OCI-M1 (cell line): ENCODE measurements at places on chromosomes 12 and 14.
A peak's percentile ranks its signal among the peaks of the same experiment; 100 is the strongest.

DNA sequence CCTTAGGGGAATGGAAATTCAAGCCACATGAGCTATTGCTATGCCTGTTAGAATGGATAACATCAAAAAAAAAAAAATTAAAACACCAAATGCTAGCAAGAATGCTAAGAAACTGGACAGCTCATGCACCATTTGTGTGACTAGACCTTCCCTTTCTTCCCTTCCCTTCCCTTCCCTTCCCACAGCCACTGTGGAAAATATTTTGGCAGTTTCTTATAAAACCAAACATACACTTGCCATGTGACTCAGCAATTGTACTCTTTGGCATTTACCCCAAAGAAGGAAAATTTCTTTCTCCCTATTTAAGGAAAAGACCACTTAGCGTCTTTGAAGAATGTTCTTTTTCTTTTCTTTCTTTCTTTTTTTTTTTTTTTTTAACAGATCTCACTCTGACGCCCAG lies 49.1 kb upstream of the FKBP4 start:
- no peak for DNase-seq

DNA sequence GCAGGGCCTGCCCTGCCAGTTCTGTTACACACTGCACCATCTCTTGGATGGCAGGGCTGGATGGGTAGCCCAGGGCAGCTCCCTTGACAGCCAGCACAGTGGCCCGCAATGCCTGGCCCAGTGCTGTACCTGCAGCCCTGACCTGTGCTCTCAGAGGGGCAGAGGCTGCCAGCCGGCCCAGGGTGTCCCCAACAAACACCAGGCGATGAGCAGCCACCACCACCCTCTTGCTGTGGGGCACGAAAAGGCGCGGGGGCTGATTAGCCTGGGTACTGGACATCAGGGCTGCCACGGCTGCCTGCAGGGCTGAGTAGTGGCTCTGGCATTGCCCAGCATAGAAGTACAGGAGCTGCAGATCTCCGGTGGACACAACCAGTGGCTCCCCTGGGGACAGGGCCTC lies 4.6 kb upstream of the SLC22A17 start:
- no peak for DNase-seq

GRCh38 chr12:94208622-94208966 lies 60.2 kb downstream of the PLXNC1 start:
- peak; percentile 60 for DNase-seq

DNA sequence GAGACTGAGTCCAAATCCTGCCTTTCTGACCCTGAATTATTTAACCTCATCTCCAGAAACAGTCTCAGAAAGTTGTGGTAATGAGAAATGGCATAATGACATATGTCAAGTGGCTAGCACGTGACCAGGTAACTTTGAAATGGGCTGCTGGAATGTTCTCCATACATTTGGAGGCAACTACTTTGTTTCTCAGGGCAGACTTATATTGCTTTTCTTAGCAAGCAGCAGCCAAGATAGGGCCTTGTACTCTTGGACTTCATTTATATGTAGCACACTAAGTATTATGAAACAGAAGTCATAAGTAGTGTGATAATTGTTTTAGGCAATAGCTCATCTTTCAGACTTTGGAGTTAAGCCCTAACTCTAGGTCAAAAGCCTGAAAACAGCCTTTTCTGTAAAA lies 494.7 kb downstream of the NPAS3 start:
- DNase-seq: no peak

- no peak for DNase-seq
Measured at GRCh38 chr12:19904819-19905218, 463.5 kb upstream of the PDE3A start.

GRCh38 chr14:62006116-62006731 lies 244.0 kb downstream of the SNAPC1 start:
- DNase-seq: no peak

GRCh38 chr12:27334721-27335082 lies 2.1 kb downstream of the BMAL2 start:
- no peak for DNase-seq

DNA sequence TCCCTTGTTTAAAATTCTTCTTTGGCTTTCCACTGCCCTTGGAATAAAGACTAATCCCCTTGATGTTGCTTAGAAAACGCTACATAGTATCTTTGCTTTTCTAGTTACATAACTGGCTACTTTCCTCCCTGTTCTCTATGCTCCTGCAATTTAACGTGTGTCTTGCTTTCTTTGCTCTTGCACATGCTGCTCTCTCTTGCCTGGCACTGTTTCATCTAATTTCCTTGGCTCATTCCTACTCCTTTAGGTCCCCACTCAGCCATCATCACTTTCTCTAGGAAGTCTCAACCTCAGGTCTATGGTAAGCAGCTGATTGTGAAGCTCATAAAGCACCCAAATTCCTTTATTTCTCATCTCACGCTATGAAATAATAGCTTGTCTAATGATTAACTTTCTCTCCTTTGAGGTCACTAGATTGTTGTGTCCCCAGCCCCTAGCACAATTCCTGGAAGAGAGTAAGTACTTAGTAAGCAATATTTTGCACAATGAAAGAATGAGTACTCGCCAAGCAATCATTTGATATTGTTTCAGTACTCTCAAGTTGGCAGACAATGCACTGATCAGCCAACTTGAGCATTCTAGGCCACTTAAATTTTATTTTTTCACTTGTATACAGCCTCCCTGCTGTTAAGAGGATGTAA lies 3.3 kb downstream of the ALDH6A1 start:
- no peak for DNase-seq

- DNase-seq: no peak
Measured at GRCh38 chr12:51869496-51869865, 18.4 kb upstream of the ANKRD33 start.

DNA sequence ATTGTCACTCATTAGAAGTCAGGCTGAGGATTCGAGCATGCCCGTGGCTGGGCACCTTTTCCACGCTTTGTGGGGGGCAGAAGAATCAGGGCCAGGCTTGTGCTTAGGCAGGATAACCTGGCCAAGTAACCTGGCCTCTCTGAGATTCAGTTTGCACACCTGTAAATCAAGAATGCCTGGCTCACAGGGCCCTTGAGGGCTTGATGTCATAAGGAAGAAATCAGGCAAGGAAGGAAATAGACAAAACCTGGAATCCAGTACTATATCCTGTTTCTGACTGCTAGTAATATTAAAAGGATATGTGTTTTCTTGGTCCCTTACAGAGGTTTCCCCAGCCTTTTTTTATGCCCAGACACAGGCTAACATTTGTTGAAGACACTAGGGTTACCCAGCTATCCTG lies 91.9 kb downstream of the SAMD4A start:
- DNase-seq: no peak

DNA sequence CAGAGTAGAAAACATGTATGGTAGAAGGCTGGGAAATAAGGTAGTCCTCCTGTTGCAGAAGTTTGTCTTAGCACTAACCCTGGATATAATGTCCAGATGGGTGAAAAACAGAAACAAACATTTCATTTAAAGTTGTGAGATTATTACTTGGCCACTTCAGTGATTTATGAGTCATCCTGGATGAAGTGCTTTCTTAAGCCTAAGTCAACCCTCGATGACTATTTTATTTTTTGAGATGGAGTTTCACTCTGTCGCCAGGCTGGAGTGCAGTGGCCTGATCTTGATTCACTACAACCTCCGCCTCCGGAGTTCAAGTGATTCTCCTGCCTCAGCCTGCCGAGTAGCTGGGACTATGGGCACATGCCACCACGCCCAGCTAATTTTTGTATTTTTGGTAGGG lies 10.2 kb downstream of the DLST start:
- DNase-seq: no peak

DNA sequence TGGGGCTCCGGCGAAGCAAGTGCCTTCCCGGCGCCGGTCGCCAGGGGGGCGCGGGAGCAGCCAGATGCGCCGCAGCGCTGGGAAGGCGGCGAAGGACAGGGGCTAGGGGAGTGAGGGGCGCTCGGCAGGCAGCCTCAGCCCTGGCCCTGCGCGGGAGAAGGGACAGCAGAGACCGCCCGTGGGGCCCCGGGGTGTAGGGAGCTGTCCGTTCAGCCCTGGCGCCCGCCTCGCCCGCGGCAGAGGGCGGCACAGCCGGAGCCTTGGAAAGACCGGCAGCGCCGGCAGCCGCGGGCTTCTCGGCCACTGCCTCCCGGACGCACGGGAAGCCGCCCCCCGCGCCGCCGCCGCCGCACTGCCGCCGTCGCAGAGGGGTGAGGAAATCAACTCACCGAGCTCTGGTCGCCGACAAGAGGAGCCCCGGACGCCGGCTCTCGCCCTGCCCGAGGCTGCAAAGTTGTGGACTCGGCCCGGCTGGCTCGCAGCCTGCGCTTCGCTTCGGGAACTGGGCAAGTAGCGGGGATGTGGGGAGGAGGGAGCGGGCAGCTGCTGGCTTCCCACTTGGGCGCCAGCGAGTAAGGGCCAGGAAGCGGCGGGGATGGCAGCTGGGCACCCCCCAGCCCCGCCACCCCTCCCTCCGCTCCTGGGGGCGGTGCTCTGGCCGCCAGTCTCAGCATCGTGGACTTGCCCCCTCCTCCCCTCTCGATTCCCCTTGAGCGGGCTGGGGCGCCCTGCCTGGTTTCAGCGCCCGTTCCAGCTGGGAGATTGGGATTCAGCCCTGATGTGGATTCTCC lies at the start of gene ZDHHC22:
TSS of gene ZDHHC22 (minus strand) at position 578 of the 791 bp plus-strand sequence. CDS start 2,053 bp downstream, outside the sequence.
- no peak for DNase-seq

DNA sequence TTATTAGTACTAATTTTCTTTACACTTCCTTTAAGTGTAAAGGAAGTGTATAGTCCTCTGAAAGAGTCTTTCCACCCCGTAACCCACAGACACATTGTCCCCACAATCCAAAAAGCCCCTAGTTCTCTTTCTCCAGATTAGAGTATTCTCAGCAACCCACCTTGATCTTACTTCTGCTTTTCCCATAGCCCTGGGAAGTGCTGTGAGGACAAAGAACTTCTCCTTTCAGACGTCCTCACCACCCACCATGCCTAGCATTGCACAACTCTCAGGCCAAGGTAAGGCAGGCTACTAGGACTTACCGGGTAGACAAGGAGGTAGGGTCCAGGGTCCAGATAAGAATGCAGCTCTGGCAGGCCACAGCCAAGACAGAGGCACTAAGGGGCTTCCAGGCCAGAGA lies 7.4 kb downstream of the AAAS start:
- DNase-seq: peak; percentile 18

DNA sequence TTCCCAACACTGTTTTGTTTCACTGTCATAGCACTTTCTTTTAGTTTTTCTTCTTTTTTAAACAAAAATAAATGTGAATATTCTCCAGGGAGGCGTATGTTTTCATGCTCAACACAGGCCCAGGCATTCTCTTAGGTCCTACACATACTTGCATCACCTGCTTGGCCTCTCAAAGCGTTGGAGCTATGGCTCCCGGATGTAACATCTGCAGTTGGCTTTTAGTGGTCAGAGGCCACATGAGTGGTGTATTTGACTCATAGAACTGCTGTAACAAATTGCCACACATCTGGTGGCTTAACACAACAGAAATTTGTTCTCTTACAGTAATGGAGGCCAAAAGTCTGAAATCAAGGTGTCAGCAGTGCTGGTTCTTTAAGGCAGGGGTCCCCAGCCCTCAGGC lies 44.6 kb upstream of the VRK1 start:
- no peak for DNase-seq

DNA sequence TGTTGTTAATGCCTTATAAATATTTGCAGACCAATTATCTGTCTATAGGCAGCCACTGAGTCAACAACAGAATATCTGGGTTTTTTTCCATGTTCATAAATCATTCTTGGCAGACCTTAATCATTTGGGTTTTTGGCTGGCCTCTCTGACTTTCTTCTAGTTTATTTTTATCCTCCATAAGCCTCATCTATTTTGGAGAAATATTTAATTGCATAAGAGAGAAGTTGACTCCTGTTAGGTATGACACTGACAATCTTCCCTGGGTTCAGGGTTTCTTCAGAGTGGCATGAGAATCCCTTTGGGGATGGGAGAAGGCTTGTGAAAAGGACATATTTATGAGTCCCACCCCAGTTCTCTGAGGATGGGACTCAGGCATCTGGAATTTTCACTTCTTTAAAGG lies 299.8 kb downstream of the NRXN3 start:
- no peak for DNase-seq

DNA sequence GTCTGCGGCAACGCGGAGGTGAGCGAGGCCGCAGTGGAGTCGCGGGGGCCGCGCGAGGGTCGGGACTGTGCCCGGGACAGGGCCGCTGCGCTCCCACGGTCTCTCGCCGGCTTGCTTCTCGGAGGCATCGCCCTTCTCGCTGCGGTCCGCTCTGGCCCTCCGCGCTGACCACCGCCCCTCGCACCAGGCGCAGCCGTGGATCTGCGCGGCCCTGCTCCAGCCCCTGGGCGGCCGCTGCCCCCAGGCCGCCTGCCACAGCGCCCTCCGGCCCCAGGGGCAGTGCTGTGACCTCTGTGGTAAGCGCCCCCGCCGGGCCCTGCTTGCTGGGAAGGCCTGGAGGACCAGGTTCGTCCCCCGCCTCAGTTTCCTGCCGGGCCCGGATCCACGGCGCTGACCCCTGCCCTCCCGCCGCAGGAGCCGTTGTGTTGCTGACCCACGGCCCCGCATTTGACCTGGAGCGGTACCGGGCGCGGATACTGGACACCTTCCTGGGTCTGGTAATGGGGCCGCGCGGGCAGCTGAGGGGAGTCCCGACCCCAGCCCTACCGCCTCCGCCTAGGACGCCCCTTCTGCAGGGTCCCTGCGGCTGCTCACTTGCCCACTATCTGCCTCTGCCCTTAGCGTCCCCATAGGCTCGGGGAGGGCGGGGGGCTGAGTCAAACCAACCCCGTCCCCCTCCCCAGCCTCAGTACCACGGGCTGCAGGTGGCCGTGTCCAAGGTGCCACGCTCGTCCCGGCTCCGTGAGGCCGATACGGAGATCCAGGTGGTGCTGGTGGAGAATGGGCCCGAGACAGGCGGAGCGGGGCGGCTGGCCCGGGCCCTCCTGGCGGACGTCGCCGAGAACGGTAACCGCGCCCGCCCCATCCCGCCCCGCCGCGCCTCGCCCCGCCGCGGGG lies 7.0 kb downstream of the AMN start:
- DNase-seq: no peak

- DNase-seq: no peak
Measured at GRCh38 chr12:101772012-101772775, 32.9 kb upstream of the SYCP3 start.

DNA sequence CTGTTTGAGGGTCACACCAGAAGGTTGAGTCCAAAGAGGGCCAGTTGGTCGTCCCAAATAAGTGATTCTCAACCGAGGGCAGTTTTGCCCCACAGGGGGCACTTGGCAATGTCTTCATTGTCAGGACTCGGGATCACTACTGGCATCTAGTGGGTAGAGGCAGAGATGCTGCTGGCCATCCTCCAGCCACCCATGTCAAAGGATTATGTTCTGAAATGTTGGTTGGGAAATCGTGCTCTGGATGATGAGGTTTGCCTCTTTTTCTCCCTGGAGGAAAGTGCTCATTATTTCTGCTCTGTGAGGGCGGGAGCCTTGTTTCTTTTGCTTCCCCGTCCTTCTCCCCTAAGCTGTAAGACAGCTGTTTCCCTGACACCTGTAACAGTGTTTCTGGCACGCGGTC lies 3.6 kb downstream of the ZNF839 start:
- peak; percentile 34 for DNase-seq

- DNase-seq: no peak
Measured at GRCh38 chr12:22118238-22118790, 72.3 kb downstream of the CMAS start.
